ENCODE measurements at places on chromosomes 3 and 15. TPM values are rescaled to one million over a fixed set of nuclear protein-coding genes. Genes with fewer than 3 reads are reported as not detected.

The ZKSCAN7 gene
- total RNA-seq = 5.4 TPM

The AGBL1 gene
- not detected for total RNA-seq

The CYP8B1 gene
- total RNA-seq = not detected

The ALAS1 gene
- total RNA-seq = 28.4 TPM

The TRH gene
- total RNA-seq = not detected

The NKIRAS1 gene
- total RNA-seq = 21.0 TPM

The MITF gene
- 12.3 TPM for total RNA-seq

The CFAP100 gene
- total RNA-seq = not detected

The ZNF619 gene
- 4.0 TPM for total RNA-seq

The KNG1 gene
- total RNA-seq = not detected

The GATM gene
- 27.6 TPM for total RNA-seq

The TMEM89 gene
- total RNA-seq = 8.0 TPM

The HTR3D gene
- not detected for total RNA-seq

The CFAP161 gene
- total RNA-seq = 1.1 TPM

The C3orf62 gene
- total RNA-seq = 15.0 TPM

The LARP6 gene
- total RNA-seq = 43.3 TPM

The OR5H6 gene
- total RNA-seq = not detected

The NEK10 gene
- 21.4 TPM for total RNA-seq

The NRG4 gene
- not detected for total RNA-seq

The DAZL gene
- total RNA-seq = not detected

The LRRN1 gene
- 4.3 TPM for total RNA-seq

The ZMYND10 gene
- total RNA-seq = not detected

The HCLS1 gene
- total RNA-seq = 94.5 TPM

The COL8A1 gene
- 916 TPM for total RNA-seq

The A4GNT gene
- not detected for total RNA-seq

The ALPK3 gene
- total RNA-seq = 56.9 TPM

The GPR160 gene
- 2.2 TPM for total RNA-seq

The SLC12A8 gene
- 3.0 TPM for total RNA-seq

The CCDC191 gene
- total RNA-seq = 3.4 TPM

The TMIE gene
- total RNA-seq = not detected

The SCAANT1 gene
- not detected for total RNA-seq

The PAQR5 gene
- 1.2 TPM for total RNA-seq

The PLA2G4D gene
- not detected for total RNA-seq

The CPN2 gene
- not detected for total RNA-seq

The EXD1 gene
- total RNA-seq = not detected

The ITGB5 gene
- total RNA-seq = 576 TPM

The FEZF2 gene
- not detected for total RNA-seq

The SUSD5 gene
- 259 TPM for total RNA-seq

The FRMD4B gene
- total RNA-seq = 86.1 TPM

The RGMA gene
- 55.7 TPM for total RNA-seq
